ENCODE measurements at places on chromosomes 12 and 14.

DNA sequence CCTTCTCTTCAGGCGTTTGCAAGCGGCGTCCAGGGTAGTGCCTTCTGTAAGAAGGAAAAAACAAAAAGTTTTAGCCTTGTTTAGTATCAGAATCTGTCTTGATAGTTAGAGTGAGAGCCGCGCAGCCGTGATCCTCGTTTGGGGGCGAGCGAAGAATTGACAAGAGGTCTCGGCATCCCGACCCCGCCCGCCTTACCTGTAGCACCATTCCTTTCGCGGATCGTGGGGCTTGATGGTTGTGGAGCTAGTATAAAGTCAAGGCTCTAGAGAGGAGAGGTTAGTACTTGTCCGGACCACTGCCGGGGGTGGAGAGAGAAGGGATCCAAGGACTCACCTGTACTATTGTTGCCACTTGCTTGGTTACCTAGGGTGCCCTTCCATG is 494 bp downstream of the TMTC3 start:
- peak; percentile 4 for DNase-seq

- no peak for DNase-seq
Measured at GRCh38 chr12:100904270-100904669, 109.7 kb downstream of the ANO4 start.

DNA sequence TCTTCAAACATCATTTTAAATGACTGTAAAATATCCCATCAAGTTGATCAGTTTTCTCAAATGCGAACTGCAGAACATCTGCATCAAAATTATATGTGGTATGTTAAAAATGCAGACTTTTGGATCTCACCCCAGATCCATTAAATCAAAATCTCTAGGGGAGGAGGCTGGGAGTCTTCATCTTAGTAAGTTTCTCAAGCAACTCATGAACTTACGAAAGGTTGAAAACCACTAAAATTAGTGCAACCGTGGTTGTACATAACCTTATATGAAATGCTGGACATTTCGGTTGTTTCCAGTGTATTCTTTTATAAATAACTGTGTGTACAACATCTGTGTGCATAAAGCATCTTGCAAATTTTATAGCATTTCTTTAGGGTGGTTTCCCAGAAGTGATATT is 39.2 kb downstream of the ZFP36L1 start:
- no peak for DNase-seq

GRCh38 chr12:69948851-69949250 is 123.8 kb downstream of the MYRFL start:
- no peak for DNase-seq

DNA sequence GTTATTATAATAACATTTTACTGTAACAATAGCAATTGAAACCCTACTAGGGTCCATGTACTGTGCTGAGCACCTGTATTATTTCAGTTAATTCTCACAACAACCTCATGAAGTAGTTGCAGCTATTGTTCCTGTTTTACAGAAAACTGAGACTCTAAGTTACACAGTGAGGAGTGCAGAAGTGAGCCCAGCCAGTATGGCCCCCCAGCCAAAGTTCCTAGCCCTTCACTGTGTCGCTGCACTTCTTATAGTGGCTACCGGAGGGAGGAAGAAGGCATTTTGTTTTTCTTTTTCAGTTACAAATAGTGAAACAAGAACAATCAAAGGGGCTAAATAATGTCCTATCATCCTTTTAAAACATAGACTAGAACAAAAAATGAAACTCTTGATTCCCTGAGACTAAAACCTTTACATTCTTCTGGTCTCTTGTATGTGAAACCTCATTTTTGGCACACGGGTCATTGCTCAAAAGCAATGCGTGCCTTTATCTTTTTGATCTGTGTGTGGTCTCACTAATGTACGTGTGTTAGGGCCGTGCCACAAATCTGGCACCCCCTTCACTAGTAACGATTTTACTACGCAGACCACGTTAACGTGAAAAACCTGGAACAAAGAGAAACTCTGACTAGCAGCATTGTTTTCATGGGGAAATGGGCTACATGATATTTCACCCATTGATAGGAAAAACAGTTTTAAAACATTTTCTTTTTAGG is 88.7 kb downstream of the LLPH start:
- DNase-seq = no peak

DNA sequence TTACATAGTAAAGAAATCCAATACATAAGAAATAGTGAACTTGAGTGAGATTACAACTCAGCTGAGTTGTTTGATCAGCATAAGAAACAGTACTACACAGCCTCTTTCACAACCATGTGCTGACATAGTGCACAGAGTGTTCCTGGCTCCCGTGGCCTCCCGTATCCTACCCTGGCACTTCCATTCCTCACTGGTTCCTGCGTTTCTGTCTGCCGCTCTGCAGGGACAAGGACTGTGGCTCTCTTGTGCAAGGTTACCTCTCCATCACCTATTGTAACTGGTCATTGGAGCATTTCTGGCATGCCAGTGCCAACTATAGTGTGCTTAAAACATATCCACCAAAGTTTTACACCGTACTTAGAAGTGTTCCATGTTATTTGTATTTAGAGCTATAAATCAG is 46.3 kb upstream of the PCED1B start:
- no peak for DNase-seq

DNA sequence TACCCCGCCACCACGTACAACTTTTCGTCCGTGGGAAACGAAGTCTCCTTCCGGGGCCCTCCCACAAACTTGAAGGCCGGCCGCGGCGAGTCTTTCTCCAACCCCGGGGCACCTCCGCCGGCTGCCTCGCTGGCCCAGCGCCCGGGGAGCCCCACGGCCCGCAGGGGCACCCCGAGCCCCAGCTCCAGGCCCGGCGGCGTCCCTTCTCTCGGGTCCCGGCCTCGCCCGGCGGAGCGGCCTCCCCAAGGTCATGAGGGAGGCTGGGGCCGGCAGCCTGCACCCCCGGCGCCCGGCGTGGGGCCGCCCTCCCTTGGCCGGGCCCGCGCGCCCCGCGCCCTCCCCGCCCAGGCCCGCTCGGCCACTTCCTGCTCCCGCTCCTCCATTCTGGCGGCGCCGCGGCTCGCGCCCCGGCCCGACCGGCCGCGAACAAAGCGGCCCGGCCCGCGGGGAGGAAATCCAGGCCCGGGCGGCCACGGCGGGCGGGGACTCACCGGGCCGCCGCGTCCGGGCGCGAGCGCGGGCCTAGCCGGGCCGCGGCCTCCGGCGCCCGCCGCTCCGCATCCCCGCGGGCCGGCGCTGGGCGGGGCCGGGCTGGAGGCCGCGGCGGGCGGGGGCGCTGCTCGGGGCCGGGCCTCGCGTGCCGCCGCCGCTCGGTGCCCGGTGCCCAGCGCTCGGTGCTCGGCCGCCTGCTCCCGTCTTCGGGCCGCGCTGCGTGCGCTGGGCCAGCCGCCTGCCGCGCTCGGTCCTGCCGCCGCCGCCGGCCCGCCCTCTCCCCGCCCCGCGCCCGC is at the start of gene AKT1:
Gene AKT1 (minus strand): TSS at position 756 of the 788 bp plus-strand sequence. CDS start 3,105 bp downstream, outside the sequence.
- no peak for DNase-seq

- no peak for DNase-seq
Measured at GRCh38 chr14:93707475-93707874, 80.8 kb downstream of the PRIMA1 start.

GRCh38 chr12:57296291-57296690 is 45.3 kb upstream of the STAC3 start:
- DNase-seq = no peak

GRCh38 chr14:81464253-81465002 is 64.3 kb upstream of the STON2 start:
- no peak for DNase-seq

- no peak for DNase-seq
Measured at GRCh38 chr12:79857675-79858074, 77.2 kb downstream of the PPP1R12A start.

GRCh38 chr14:62462988-62463387 is 582.3 kb downstream of the KCNH5 start:
- no peak for DNase-seq

DNA sequence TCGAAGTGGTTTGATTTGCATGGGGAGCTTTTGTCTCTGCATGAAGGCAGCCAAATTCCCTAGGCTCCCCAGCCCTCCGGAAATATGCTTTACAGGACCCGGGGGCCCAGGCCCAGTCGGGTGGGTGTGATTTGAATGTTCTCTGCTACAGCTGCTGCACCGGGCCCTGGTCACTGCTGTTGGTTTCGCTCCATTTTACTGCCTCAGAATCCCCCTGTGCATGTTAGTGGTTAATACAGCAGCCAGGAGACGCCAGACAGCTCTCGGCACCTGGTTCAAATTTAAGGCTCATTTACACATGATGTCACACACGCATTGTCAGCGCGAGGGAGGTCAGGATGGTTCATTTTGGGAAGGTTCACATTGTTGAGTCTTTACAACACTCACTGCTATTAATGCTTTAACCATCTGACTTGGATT is 99.6 kb downstream of the SLC38A6 start:
- no peak for DNase-seq

DNA sequence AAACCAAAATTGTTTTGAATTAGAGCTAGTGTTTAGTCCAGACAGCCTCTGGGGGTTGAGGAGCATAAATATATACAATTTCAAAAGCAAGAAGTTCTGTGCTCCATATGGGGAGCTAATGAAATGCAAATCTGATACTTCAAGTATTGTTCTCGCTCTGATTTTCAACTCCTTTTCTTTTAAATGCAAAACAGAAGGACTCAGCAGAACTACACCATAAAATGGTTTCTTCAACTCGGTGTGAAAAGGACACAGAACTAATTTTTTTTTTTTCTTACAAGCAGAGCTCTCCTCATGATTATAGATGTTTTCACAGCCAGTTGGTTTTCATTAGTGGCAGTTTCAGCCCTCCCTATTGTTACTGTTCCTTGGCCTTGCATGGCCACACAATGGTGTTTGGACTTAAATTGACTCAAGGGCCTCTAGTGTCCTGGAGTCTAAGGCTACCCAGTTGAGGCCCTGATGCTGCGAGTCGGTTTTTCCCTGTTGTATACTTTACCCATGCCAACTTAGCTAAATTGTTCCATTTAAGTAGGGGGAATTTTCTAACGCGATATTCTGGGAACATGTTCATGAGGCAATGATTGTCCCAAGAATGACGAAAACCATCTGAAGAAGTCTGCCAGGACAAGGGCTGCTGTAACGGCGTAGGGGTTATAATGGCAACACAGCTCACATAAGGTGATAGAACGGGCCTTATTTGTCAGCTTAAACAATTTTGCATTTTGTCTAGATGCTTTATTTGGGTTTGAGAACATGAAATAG is 120.3 kb downstream of the GPR135 start:
- DNase-seq = no peak
